Stimulated activated CD8-positive, alpha-beta memory T cell treated with anti-CD3 and anti-CD28 coated beads, Interleukin-4, amount 100 ng/mL, for 4 hours (primary cell): ENCODE measurements at places on chromosomes 1 and 21.

GRCh38 chr1:39105841-39106765 is 80.0 kb downstream of the NDUFS5 start:
- DNase-seq = no peak

DNA sequence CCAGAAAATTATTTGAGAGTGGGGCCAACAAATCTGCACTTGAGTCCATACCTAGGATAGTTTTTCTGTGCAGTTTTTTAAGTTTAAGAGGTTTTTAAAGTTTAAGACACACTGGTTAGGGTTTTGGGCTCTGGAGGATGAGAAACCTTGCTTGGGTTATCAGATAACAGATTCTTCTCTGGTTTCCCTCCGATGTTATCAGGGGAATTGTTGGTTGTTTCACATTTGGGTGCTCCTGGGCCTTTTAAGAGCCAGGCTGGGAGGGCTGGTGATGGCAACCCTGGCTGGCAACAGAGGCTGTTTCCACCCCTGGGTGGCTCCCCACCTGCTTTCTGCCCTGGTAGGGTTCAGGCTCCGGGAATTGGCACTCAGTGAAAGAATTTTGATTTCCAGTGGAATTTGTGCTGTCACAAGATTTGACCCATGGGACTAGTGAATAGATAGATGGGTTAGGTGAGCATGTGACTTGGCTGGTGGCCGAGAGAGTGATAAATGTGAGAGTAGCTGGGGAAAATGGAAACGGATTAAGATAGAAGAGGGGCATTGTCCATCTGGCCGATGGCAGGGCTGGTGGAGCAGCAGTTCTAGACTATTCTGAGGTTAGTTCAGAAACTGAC is 14.8 kb downstream of the VANGL1 start:
- no peak for DNase-seq

DNA sequence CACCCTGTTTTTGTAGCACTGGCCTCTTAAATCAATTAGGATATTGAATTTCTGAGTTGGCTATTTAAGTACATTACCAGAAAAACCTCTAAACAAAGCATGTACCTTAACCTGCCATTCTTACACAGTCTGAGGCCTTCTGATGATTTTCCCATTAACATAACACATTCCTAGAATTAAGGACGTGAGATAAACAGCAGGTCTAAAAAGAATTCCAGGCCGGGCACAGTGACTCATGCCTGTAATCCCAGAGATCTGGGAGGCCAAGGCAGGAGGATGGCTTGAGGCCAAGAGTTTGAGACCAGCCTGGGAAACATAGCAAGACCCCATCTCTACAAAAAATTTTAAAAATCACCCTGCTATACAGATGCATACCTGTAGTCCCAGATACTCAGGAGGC is 18.0 kb upstream of the LRRC8D start:
- DNase-seq = no peak

- DNase-seq = no peak
Measured at GRCh38 chr1:63980740-63981407, 207.1 kb downstream of the ROR1 start.

- no peak for DNase-seq
Measured at GRCh38 chr1:101004670-101005069, 20.9 kb downstream of the DPH5 start.

DNA sequence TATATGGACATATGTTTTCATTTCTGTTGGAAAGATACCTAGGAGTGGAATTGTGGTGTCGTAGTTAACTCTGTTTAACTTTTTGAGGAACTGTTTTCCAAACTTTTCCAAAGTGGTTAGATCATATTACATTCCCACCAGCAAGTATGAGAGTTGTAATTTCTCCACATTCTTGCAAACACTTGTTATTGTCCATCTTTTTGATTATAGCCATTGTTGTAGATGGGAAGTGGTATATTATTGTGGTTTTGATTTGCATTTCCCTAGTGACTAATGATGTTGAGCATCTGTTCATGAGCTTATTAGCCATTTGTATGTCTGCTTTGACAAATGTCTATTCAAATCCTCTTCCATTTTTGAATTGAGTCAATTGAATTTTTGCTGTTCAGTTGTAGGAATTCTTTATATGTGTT is 19.8 kb downstream of the CAMTA1 start:
- no peak for DNase-seq

DNA sequence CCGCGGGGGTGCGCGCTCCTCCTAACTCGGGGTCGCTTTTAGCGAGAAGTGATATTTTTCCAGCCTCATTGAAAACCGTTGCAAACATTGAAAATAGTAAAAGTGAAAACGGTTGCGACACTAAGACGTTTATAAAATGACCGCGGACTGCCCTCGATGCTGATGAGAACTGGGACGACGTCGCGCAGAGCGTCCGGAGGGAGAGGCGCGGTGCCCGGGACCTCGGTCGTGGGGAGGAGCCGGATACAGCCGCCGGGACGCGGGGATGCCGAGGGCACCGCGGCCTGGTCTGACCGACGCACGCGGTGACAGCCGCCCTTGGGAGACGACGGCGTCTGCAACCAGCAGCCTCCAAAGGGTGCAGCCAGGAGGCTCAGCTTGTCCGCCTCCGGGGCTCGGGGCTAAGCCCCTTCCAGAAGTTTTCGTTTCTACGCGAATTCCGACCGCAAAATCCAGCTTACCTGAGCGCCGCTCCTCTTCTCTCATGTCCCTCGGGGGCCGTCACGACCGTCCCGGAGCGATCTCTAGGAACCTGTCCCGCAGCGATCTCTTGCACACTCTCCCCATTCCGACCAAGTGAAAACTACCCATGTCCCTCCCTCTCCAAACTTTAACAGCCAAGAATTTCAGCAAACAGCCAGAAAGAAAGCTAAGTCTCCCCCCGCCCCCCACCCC is 144.4 kb upstream of the ETS2 start:
- DNase-seq = no peak

DNA sequence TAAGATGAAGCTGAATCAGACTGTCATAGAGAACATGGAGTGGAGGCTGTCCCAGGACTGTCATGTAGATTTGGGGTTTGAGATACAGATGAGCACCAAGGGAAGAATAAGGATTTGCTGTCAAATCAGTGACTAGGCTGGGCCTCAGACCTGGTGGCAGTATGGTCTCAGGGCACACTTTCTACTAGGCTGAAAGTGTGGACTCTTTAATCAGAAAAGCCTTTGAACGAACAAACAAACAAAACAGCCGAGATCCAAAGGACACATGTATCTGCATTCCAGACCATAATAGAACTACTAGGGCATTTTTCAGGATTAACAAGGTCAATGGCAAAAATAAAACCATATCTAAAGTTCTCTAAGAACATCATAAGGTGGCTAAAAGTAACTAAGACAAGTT is 2.9 kb downstream of the OR10J1 start:
- DNase-seq = no peak

GRCh38 chr1:106768077-106768476 is 288.4 kb upstream of the PRMT6 start:
- no peak for DNase-seq

DNA sequence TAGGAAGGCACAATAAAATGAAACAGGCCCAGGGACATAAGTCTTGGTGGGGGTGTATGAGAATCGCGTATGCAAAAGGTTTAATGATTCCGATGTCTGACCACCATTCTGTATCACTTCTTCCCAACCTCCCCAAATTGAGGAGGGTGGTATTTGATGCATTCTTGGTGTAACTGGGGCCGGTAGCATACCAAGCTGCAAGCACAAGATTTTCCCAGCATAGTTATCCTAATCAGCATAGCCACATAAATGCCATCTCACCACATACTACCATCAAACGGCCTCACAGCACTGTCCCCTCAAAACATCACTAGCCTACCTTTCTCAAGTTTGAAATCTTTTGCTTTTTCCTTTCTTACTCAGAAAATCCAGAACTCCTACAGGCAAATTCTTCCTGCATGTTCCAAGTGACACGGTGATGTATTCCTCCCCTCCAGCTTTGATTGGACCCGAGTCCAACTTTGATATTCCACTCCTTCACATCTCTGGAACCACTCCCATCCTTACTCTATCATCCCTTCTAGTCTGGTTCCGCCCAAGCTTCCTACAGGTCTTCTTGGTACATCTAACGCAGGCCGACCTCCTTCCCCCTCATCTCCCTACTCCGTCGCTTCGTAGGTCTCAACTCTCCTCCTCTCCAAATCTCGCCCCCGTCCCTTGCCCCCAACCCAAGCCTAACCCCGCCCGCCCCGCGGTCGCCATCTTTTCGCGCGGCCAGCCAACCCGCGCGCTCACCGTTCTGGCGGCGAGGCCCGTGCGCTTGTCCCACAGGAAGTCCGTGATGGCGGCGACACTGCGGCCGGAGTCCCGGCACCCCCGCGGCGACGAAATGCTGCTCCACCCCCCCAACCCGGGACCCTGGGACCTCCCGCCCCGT is 600 bp downstream of the CLK2 start:
- no peak for DNase-seq

GRCh38 chr21:44583800-44584147 is 3.4 kb upstream of the KRTAP10-5 start:
- DNase-seq = no peak

GRCh38 chr21:38472412-38473108 is 25.7 kb downstream of the ERG start:
- DNase-seq = no peak

DNA sequence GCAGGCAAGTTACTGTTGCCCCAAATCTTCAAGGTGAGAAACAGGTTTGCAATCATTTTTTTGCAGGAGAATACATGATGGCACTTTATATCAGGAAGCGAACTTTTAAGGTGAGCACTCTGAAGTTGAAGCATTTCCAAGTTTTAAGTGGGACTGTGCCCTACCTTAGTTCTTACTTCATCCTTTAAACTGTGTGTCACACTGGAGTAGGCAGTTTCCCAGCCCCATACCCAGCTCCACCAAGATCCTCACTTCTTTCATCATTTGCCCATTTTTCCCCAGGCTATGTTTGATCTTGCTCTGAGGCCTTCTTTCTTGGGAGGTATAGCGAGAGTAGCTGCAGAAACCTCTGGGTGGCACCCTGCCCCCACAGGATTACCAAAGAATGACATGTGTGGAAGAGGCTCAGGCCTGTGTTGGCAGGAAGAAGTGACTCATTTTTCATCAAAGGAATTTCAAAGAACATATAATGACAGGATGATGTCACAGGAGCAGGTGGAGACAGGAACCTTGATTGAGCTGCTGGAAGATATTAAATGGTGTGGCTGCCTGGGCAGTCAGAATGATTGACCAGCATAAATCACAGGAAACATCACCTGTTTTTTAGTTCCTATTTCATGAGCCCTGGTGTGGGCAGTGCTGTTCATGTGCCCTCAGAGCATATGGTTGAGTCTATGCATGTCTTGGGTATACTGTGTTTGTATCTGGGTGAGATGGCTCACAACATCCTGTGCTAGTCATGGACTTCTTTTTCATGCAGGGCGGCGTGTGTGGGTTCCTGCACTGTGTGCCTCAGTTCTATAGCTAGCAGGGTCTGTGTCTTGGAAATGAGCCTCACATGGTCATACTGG is 20.8 kb upstream of the MACF1 start:
- peak; percentile 52 for DNase-seq

DNA sequence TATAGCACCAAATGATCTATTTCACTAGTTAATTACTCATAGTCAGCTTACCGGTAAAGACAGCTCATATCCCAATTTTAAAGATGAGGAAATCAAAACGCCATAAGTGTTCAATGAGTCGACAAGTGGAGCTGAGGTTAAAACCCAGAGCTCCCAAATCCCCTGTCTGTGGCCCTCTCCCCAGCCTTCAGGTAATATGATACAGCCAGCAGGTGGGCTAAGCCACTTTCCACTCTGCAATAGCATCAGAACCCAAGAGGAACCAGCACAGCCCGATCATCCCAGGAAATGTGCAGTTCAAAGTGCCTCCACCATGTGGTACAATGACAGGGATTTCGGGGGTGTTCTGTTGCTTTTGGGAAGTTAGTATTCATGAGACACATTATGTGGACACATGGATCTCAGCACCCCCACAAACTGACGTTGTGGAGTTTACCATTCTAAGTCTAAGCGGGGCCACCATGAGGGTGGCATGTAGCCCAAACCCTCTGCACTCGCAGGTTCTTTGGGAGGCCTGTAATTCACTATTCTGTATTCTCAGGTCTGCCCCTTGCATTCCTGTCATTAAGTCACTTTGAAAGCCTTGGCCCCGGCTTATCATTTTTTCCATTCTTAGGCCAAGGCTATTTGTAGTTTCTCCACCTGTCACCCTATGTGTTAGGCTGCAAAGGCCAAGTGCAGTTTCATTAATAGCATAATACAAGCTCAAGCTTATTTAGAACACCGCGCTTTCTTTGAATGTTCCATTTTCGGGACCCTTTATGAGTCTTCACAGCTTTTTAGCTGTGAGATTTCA is 26.3 kb upstream of the ACTN2 start:
- DNase-seq = no peak

DNA sequence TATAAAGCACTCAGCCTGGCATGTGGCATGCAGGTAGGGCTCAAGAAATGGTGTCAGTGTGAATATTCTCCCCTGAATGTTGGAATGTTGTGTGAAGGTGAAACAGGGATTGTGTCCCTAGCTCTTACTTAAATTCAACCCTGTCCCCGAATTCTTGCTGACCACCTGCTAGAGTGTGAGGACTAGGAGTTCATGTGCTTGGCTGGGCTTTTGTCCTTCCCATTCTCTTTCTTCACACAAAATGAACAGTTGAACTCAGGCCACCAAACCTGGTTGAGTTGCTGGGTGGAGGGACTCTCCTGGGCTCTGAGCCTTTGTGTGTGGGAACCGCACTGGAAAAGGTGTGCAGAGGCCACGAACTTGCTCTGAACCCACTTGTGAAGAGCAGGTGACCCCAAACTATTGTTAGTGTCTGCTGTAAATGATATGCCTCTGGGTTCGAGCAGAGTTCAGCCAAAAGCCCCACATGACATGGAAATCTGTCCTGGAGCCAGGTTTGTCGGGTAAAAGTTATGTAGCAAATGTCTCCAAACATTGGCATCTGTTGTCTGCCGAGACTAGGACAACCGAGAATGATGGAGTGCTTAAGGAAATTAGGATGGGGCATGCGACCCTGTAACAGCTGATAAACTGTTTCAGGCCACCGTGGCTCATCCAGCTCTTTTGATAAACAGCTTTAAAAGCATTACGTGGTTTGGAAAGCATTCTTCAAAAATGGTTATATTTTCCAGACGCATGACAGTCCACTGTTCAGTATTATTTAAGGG is 144.2 kb downstream of the DHRS3 start:
- no peak for DNase-seq

DNA sequence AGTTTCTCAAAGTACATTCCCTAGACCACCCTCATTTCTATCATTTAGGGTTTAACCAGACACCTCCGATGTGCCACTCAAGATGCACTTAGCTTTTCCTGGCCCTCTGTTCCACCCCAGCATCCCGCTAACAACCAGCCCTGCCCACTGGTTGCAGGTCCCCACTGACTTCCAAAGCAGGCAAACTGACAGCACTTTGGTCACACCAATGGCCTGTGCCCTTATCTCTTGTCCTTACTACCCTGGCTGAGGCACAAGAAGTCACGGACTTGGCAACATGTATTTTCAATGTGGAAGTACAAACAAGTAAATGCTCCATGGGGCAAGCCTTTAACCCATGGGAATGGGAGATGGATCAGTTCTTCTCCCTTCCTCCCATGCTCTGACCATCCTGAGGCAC is 357.1 kb downstream of the OMA1 start:
- no peak for DNase-seq

DNA sequence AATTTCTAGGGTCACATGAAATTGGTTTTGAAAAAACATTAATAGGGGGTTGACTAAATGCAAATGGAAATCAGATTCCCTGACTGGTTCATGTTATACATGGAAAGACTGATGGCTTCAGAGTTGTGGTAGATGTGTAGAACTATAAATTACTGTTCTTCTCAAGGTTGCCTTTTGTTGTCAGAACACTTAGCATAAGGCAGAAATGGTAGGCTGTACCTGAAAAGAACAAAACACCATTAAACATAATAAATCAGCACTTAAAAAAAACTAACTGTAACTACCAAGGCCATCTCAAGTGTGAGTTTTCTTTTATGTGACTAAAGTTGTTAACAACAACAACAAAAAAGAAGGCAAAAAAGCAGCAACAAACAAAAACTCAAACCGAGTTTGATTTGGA is 111.8 kb downstream of the RPS6KC1 start:
- no peak for DNase-seq
